CD4-positive, alpha-beta T cell treated with Interleukin-15 for 1 hour (primary cell): ENCODE measurements at places on chromosomes 4 and X.

- DNase-seq, result no peak
Observed at GRCh38 chrX:7889135-7889534, 38.1 kb downstream of the PNPLA4 start.

DNA sequence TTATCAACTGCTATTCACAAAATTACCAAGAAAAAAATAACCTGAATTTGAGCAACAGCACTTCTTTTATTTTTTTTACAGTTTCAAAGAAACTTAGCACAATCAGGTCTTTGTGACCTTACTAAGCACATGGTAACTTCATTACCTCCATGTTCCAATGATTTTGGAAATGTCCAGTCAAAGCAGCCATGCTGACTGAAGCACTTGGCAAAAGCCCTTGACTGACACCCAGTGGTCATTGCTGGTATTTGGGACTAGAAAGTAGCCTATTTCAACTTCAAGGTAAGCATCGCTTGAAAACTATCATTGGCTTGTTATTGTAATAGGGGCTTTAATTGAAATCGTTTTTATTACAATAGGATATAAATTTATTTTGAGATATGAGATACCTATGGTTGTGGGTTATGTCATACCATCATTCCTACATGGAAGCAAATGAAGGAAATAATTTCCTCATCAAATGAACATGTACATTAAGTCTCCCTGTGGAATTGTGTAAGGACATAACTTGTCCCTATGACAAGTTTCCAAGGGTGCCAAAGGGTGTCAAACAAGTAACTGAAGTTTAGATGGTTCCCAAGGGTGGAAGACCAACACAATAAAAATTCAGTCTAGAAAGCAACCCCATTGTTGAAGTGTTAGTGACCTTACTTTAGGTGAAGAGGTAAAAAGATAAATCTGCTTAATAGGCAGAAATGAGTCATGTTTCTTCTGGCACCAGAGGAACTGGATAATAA, 15.2 kb upstream of the ANXA10 start:
- DNase-seq, result peak; percentile 18

DNA sequence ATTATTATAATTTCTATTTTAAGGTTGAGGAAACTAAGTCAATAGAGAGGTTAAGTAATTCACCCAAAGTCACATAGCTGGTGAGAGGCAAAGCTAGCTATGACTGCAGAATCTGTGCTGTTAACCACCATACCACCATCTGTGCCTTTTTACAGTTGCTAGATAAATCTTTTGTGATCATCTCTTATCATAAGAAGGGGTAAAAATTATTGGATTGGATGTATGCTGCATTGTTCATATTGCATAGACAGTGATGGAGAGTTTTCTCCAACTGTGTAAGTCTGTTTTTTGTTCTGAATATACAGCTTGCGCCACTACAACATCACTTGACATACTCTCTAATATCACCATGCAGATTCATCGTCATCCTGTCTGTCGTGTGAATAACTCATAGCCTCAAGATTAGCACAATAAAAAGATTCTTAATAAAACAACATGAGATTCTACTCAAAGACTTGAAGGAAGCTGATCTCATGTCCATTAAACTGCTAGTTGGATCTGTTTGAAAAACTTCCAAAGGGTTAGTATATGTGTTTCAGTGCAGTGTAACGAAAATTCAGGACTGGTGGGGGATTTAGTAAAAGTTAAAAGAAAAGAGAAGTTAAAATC, 495.9 kb downstream of the SPRY1 start:
- no peak for DNase-seq

DNA sequence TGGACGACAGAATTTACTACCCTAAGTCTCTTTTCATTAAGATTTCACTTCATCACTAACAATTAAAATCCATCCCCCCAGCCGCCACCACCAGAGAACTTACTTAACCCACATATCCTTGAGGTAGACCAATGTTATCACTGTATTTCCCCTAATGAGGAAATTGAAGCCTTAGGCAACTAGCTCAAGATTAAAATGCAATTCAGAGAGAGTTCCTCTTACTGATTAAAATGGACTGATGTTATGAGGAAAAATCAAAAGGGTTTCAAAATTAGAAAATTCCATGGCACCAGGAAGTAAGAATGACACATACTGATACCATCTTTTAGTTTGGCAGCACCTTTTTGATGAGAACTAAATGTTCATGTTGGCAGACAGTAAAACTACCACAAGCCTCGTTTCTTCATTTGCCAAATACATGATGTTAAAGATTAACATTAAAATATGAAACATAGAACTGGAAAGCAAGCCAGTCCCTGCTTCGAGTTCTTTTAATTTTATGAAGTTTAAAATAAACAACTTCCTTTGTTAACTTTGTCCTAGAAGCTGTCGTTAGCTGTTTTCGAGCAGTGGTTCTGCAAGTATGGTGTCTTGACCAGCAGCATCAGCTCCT, 69.3 kb upstream of the CCDC160 start:
- no peak for DNase-seq

- no peak for DNase-seq
Observed at GRCh38 chrX:120301497-120301896, 9.8 kb downstream of the TMEM255A start.

DNA sequence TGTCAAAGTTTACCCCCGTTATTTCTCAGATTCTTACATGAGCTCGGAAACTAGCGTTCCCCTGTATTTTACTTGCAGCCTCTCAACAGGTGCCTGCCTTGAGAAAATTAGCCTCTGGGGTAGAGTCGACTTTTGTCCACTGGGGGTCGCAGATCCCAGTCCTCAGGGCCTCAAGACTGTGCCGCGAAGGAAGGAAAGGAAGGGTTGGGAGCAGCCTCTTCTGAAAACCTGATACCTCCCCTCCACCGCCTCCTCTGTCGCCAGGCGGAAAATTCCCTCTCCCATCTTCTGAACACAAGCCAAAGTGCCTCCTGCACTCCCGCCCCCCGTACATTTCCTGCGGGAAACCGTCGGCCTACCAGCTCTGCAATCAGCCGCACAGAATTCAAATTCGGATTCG, 44.4 kb upstream of the TMSB15B start:
- peak; percentile 20 for DNase-seq

GRCh38 chrX:74529311-74529710, 85.1 kb downstream of the RLIM start:
- DNase-seq, result no peak

DNA sequence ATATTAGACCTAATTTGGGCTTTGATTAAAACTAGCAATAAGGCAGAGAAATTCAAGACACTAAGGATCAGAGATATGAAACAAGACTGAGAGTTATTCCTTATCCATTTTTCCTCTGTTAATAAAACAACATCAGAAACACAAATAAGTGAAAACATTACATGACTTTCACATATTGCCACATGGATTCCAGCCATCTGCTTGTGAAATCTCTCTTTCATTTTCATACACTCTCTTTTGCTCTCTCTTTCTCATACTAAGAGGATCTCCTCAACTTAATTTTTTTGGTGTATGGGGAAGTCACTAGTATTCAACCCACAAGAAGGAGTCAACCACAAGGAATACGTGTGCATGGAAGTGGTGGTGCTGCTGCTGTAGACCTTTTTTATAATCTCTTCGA, 183.0 kb downstream of the LDB2 start:
- no peak for DNase-seq

- no peak for DNase-seq
Observed at GRCh38 chrX:107683124-107683895, 55.0 kb downstream of the PRPS1 start.

DNA sequence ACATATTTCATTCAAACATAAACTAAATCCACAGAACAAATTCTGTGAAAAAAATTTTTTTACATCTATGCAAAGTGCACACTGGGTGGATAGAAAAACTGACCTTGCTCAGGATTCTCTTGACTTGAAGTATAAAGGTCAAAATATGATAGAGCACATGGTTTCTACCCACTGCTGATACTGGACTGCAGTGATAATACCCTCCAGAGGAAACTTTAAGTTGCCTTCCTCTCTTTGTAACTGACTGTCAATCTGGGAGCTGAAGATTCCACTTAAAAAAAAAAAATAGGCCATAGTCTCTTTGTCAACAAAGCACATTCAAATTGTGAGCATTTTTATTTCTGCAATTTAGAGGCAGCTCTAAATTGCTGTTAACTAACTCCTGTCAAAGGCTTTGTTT, 3.2 kb upstream of the AMMECR1 start:
- no peak for DNase-seq

GRCh38 chr4:6193399-6193798, 7.0 kb downstream of the JAKMIP1 start:
- DNase-seq, result no peak

DNA sequence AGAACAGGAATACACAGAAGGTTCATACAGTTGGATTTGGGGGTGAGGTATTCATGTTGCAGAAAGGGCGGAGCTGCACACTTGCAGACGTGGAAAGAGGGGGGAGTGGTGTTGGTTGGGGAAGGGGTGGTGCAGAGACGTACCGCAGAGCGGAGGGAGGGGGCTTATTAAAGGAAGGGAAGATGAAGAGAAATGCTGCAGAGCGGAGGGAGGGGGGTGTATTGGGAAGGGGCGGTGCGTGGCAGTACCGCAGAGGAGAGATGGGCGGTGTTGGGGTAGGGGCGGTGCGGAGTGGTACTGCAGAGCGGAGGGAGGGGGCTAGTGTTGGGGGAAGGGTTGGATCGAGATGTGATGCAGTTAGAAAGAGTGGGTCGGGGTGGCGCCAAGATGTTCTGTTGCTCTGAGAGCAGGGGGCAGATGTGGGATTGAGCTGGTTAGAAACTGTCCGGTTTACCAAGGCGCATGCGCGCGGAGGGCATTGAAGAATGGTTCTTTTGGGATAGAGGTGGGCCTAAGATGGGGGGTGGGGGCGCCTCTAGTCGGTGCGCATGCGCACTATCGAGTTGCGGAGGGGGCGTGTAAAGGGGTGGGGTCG, 900 bp downstream of the TRO start:
- peak; percentile 50 for DNase-seq

GRCh38 chr4:48074657-48075056, 58.1 kb downstream of the NIPAL1 start:
- no peak for DNase-seq

GRCh38 chr4:80388284-80388607, 52.7 kb downstream of the CFAP299 start:
- no peak for DNase-seq

- no peak for DNase-seq
Observed at GRCh38 chr4:169099771-169100180, 89.7 kb upstream of the CBR4 start.

DNA sequence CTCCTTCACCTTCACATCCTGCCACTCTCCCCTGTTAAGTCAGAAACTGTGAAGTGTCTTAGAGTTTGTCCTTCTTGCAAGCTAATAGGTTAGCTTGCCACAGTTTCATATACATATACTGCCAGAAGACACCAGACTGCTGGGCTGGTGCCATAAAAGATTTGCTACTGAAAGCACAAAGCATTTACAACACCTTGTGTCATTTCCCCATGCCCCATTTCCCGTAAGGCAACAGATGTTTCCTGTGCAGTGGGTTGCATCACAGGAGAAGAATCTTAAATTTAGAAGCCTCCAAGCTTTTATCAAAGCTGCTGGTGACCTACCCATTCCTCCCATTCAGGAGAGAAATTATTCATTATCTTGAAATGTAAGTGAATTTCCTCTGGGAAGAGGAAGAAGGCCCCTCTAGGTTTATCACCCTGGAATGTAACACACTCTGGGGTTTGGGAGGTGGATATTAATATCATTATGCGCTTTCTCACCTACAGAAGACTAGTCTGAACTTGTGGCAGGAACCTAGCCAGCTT, 34.5 kb upstream of the RAB33B start:
- DNase-seq, result peak; percentile 35

DNA sequence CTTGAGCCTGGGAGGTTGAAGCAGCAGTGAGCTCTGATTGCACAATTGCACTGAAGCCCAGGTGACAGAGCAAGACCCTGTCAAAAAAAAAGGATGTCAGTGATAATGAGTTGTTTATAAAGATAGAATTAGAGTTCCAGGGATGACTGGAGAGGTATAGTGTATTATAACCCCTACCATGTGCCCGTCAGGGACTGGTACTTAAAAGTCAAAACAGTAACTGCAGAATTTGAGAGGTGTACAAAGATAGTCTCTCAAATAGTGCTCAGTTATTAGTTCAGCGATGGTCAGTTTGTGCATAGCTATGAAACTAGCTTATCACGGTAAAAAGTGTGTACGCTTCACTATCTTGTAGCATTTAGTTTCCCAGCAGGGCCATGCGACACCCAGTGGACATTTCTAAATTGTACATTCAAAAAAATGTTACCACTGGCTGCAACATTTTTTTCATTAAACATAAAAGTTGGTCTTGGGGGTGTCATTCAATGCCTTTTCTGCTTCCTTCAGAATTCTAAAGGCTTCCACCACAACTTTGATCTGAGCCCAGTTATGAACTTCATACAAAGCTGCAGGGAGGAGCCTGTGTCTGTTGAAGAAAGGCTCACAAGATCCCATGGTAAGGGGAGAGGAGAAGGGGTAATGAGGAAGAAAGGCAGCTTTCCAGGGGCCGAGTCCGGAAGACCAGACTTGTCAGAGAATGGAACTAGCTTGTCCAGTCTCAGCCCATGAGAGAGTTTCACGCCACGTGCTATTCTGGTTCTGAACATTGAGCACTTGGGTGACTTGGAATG, 9.2 kb upstream of the GYG2 start:
- no peak for DNase-seq

DNA sequence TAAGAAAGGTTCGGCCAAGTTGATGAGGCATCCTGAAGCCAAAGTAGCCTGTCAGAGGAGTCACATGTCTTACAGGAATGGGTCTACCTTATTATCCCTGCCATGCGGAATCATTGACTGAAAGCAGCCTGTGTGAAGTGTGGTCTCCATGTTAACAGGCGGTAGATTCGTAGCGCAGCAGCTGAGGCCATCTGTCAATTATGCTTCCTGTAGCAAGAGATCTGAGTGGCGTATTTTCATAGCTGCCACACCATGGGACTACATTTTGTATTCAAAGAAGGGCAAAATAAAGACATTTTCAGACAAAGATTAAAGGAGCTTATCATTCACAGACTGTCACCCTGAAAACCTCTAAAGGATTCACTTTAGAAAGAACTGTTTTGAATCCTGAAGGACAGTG, 11.2 kb upstream of the MED14 start:
- no peak for DNase-seq

- DNase-seq, result no peak
Observed at GRCh38 chrX:65745992-65746391, 78.5 kb downstream of the MSN start.

GRCh38 chr4:76962406-76963130, 13.0 kb downstream of the SEPTIN11 start:
- no peak for DNase-seq

- no peak for DNase-seq
Observed at GRCh38 chr4:154314248-154314647, 177.4 kb downstream of the DCHS2 start.

- DNase-seq, result no peak
Observed at GRCh38 chr4:39565878-39566600, 38.8 kb upstream of the UGDH start.
